NCI-H510A treated with DMSO at 0.1 percent for 48 hours (cell line): ENCODE measurements at places on chromosomes 1 and 21.

GRCh38 chr1:229192031-229192430 lies 78.9 kb upstream of the RAB4A start:
- no peak for DNase-seq

- peak; percentile 89 for DNase-seq
These were observed 39.1 kb downstream of the SPSB1 start for GRCh38 chr1:9331558-9332346.

DNA sequence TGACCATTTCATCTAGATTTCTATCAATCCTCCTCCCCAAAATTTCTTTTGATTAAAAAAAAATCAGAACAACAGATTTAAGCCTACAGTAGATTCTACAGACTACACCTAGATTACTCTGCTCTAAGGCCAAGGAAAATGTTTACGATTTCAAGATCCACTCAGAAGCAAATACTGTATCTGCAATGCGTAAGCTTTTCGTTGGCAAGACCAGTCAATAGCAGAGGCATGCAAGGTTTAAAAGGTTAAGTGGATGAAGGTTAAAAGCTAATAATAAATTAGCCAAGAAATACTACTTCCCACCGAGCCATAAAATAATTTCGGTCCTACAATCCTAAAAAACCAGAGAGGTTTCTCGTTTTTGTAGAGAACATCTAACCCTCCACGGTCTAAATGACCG lies 1.3 kb downstream of the CLSTN1 start:
- peak; percentile 89 for DNase-seq

GRCh38 chr1:109636201-109636952 lies 16.7 kb downstream of the AMPD2 start:
- no peak for DNase-seq

DNA sequence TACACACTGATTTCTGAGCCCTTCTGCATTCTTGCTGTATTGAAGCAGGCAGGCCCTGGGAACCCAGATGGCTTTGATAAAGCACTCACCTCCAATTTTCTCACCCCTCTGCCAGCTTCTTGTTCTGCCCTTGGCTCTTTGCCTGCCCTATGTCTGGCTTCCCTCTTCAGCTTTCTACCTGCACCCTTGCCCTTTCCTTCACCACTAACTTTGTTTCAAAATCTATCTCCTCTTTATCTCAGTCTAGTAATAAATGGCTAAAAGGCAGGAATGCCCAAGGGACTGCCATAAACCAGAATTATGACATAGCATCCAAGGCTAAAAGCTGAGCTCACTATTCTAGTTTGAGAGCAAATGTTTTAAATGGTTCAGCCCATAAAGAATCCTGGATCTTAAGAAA lies 178.7 kb downstream of the TNR start:
- no peak for DNase-seq

GRCh38 chr1:31762726-31763670 lies 1.1 kb downstream of the ADGRB2 start:
- peak; percentile 50 for DNase-seq

DNA sequence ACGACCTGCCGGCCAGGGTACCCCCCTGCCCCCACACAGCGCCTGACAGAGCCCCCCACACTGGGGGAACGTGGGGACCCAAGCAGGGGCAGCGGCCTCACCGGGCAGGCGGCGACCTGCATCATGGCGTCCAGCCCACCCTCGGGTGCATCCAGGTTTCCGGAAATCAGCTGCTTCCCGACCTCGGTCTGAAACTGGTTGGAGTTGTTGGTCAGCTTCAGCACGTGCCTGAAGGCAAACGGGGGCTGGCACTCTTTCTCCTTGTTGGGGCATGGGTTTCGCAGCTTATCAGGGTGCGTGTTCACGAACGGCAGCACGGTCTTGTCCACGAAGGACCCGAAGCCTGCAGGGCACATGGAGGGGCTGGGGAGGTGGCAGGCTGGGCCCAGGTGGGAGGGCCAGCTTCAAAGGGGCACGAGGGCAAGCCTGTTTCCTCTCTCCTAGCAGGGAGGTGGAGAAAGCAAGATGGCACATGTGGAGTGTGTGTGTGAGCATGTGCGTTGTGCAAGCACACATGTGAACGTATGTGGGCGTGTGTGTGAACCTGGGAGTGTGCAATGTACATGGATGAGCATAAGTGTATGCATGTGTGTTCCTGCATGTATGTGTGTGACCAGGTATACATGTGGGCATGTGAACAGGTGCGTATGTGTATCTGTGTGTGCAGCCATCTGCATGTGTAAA lies 19.2 kb downstream of the ITGB2 start:
- DNase-seq, result no peak

DNA sequence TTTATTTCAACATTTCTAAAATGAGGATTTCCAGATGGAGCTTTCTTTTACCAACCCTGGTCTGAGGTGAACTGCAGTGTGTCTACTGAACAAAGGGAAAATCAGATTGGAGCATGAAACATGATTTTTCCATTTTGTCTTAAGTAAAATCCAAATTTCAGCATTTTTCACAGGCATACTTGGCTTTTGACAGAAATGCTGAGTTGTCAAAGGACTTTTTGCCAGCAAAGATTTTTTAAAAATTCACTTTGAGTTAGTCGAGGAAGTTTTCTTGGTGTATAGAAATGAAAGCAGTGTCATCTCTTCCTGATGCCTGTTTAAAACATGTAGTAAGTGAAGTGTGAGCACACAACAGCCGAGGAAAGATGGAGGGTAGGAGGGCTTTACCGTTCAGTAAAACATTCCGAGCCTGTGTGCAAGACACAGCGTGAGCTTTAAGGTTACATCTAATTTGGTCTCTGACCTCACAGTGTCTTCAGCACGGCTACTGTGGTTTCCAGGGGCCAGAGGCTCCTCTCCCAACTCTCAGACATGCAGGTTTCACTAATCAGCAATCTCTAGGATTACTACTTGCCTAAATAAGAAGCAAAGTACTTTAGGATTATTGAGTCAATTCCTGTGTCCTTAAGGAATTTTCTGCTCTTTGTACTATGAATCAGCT lies 45.9 kb downstream of the SAMD13 start:
- no peak for DNase-seq

GRCh38 chr21:42459546-42460215 lies 36.3 kb downstream of the RSPH1 start:
- DNase-seq, result no peak

GRCh38 chr1:94026619-94027380 lies 94.1 kb downstream of the ABCA4 start:
- no peak for DNase-seq

- no peak for DNase-seq
These were observed 17.9 kb downstream of the ELAPOR1 start for GRCh38 chr1:109131800-109132199.

DNA sequence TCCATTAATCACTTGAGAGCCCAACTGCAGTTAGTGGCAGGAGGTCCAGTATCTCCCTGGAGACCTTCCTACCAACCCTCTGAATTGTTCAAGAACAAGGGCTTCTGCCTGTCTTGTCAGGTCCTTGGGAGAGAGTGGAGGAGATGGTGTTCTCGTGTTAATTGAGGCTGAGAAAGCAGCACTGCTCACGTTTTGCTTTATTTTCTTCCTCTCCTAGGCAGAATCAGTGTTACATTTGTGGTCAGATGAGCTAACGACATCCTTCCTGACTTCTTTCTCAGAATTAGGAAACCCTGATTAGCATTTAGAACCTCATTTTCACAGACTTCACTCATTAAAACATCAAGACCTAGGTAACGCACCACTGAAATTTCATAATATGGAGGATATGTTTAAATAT lies 26.4 kb upstream of the LRIG2 start:
- no peak for DNase-seq

- no peak for DNase-seq
These were observed 68.1 kb upstream of the ANGPTL1 start for GRCh38 chr1:178938959-178939317.

- DNase-seq, result no peak
These were observed 7.3 kb upstream of the DISC1 start for GRCh38 chr1:231619257-231619634.

DNA sequence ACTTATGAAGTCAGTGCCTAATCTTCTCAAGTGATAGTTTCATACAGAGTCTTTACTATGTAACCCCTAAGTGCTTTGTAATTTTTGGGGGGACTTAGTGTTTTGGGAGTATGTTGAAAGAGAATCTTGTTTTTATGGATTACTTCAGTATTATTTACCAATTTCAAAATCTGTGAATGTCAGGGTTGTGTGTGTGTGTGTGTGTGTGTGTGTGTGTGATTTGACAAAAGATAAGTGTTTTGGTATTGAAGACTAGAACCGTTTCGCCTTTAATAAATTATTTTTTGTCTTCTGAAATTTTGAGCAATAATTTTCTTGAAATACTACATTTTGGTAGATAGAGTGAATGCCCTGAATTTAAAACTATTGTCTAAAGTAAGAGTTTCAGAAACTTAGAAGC lies 5.8 kb downstream of the MAGI3 start:
- no peak for DNase-seq

DNA sequence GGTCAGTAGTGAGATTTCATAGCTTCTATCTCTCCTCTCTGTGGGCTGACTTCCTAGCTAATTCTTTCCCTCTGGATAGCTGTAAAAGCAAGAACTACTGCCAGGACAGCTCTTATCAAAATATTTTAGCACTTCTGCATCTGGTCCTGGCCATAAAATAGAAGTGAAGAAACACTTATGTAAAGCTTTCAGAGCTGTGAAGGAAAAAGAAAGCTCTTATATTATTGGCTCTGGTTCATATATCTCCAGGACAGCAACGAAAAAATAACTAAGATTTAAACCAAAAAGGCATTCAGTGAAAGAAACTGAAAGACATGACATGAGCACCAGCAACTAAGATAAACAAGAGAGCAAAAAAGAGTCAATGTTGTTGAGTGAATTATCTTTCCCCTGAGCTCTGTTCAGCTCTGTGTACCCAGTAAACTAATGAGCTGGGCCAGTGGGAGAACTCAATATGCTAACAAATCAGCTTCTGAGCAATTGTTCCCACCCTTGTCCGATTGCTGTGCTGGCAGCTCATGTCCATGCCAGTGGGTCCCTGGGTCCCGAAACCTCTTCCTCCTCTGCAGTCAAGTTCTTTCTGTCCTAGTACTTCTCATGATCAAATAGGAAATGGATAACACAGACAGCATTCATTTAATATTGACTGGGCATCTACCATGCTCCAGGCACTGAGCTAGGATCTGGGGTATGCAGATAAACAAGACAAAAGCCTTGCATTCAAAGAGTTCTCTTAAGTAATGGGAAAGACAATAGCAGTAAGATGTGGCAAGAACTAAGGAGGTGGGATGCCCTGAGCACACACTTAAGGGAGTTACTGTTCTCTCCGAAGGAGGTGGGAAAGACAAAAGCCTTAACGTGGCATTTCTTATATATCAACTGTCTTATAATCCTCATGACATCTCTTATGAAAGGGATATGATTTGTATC lies 45.3 kb upstream of the MAN1A2 start:
- DNase-seq, result no peak

DNA sequence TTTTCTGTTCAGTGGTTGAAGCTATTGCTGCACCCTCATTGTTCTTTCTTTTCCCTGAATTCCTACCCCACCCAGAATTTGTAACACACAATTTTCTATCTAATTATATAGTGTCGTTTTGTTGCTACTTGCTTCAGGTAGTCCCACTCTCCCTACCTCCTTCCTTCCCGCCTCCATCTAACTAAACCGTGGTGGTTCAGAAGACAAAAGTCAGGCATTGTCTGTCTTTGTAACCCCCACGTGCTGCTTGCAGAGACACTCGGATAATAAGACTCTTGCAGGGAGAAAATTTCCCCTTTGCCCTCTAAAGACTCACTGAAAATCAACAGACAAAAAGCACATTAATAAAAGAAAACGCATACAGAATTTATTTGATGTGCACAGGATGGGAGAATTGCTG lies 46.2 kb upstream of the BTG3 start:
- DNase-seq, result no peak

GRCh38 chr1:64511044-64511443 lies 41.1 kb downstream of the CACHD1 start:
- no peak for DNase-seq

DNA sequence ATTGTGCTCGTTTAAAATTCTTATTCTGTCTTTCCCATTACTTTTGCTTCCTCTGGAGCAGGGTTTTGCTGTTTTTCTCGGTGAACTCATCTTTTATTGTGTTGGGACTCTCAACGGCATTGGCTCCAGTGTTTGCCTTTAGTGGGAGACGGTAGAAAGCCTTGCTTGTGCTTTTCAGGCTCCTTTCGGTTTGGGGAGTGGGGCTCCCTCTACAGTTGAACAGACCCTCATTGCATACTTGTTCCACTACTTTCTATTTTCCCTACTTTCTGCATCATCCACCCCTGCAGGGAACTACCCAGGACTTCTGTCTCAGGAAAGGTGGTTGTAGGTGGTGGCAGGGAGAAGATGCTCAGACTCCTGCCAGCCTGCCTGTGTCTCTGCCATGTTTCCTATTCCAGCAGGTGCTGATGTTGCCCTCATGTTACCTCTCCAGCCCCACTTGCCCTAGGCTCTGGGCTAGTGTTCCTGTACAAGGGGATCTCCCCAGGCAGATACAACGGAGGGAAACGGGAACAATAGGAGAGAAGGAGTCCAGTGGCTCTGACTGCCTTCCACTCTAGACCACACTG lies 68.5 kb upstream of the ZBTB18 start:
- no peak for DNase-seq

DNA sequence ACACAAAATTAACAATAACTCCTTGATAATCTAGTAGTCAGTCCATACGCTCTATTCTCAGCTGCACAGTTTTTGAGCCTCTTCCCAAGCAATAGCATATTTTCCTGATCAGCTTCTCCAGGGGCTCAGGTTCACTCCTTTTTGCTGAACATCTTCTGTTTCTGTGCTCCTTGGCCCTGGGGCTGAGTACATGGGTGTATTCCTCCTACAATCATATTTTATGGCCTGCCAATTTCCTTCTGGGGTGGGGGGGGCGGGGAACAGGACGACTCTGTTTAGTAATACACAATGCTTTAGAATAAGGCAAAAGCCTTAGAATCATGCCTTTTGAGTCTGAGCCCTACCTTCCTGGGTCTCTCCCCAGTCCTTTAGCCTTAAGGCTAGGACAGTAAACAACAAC lies 8.5 kb downstream of the CLDN19 start:
- DNase-seq, result no peak

DNA sequence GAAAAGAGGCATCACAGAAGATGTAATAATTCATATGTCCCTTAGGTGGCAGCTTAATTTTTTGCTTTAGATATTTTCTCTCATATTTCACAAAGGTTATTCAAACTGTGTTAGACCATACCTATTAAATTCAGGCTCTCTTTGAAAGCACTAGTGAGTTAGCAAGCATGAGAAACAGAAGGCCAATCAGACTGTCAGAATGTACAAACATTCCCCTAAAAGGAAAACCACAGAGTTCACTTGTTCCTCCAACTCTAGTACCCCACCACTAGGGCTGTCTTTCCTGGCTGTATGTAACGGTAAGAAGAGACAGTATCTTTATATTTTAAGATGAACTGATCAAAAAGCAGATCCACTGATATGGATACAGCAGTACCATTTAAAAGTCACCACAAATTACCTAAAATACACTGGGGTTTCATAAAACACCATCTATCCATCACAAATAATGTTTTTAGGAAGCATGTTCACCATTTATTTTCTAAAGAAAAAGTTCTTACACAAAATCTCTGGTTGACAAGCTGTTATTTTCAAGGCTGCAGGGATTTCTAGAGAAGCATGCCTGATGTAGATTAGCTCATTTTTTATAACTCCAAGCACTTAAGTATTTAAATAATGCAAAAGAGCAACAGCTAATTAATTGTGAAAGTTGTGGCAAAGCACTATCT lies 1.8 kb downstream of the ARPC5 start:
- DNase-seq, result peak; percentile 73

- no peak for DNase-seq
These were observed 80.6 kb downstream of the WLS start for GRCh38 chr1:68151690-68152089.
